ENCODE measurements at places on chromosomes 1 and 21.

DNA sequence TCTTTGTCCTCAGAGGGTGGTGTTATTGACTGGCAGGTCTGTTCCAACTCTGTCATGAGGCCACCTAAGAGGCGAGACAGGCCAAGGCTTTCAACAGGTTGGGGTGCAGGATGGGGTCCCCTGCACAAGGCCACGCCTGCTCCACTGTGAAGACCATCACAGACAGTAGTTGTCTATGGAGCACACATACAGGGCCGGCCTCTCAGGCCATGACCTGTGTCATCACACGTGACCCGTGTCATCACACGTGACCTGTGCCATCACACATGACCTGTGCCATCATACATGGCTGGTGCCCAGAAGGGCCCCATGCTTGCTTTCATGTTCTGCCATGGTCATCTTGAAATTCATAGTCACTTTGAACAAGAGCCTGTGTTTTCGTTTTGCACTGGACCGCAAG, 91.9 kb downstream of the ARHGEF10L start:
- no peak for ATAC-seq

DNA sequence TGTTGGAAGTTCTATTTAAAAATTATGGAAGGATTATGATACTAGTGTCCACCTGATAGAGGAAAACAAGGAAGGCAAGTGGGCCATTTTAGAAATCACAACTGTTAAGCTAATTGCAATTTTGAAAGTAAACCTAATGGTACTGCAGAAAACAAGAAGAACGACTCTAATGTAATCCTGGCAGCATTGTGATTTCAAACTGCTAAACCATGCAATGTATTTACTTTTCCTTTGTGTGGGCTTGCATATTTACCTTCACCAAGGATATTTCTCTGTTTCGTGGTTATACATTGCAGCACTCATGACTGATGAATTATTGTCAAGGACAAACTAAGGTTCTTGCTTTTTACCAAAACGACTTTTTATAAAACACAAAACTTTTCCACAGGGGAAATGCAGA, 88.1 kb downstream of the TM2D1 start:
- no peak for ATAC-seq

GRCh38 chr1:202711949-202712635, 1.8 kb upstream of the SYT2 start:
- ATAC-seq: no peak

DNA sequence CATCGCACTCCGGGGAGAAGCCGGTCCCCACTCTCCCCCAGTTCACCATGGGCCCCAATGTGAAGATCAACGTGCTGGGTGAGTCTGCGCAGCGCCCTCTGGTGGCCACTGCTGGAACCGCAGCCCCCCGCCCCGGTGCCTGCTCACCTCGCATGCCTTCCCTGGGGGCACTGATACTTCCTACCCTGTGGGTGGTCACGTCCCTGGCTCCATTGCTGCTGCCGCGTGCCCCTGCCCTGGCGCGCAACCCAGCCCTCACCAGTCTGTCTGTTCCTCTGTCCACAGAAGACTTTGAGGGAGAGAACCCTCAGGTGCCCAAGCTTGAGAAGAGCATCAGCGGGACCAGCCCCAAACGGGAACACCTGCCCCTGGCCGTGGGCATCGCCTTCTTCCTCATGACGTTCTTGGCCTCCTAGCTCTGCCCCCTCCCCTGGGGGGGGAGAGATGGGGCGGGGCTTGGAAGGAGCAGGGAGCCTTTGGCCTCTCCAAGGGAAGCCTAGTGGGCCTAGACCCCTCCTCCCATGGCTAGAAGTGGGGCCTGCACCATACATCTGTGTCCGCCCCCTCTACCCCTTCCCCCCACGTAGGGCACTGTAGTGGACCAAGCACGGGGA, 7.6 kb downstream of the EFNA3 start:
- ATAC-seq: peak; percentile 13

DNA sequence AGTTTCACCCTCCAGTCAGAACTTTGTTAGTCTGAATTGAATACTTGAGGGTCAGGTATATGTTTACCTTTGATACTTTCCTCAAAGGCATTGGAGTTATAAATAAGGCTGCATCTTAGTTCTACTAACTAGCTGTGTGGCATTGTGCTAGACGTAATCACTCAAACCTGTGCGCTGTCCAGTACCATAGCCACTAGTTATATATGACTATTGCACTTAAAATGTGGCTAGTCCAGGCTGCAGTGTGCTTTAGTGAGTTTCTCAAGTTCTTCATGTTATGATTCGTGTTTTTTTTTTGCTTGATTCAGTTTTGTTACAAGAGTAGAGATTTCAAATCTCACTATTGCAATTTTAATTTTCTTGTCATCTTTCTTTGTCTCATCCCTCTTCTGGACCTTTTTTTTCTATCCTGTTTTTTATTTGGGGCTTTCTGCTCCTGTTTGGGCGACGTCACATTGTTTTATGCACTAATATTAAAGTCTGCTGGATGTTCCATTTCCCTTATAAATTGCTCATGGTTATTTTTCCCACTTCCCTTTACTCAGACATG, 5.7 kb downstream of the MAN1A2 start:
- ATAC-seq: no peak

- ATAC-seq: no peak
Observed at GRCh38 chr1:245807306-245807705, 652.5 kb downstream of the KIF26B start.

- ATAC-seq: no peak
Observed at GRCh38 chr1:62389531-62389930, 47.3 kb upstream of the USP1 start.

- peak; percentile 75 for ATAC-seq
Observed at GRCh38 chr1:93061895-93062792, 16.9 kb upstream of the MTF2 start.

DNA sequence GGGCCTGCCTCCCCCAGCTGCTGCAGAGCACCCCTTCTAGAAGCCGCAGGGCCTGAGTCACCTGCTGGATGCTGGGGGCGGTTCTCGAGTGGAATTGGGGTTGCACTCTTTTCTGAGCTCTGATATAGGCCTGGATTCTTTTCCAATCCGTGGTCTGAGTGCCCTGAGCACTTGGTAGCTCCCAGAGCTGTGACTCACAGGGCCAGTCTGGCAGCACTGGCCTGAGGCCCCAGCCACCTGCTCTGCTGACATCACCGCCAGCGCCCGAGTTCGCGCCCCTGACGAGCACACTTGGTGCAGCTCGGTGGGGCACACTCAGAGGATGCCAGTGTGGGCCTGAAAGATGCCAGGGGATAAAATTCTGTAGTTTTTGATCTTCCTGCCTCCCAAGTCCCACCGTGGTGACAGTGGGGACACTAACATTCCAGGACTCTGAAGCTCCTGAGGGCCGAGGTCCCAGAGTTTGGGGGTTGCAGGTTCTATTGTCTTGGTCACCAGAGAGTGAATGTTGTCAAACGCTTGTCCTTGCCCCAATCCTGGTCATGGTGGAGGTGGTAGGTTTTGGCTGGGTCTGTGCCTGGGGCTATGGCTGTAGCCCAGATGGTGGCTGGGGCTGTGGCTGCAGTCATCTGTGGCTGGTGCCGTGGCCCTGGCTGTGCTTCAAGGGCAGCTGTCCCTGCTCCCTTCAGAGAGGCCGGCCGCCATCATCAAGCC, 74.6 kb downstream of the OBSCN start:
- ATAC-seq: no peak

GRCh38 chr1:230120289-230120920, 53.4 kb downstream of the GALNT2 start:
- ATAC-seq: no peak

GRCh38 chr1:158186180-158186579, 5.5 kb downstream of the CD1D start:
- no peak for ATAC-seq

DNA sequence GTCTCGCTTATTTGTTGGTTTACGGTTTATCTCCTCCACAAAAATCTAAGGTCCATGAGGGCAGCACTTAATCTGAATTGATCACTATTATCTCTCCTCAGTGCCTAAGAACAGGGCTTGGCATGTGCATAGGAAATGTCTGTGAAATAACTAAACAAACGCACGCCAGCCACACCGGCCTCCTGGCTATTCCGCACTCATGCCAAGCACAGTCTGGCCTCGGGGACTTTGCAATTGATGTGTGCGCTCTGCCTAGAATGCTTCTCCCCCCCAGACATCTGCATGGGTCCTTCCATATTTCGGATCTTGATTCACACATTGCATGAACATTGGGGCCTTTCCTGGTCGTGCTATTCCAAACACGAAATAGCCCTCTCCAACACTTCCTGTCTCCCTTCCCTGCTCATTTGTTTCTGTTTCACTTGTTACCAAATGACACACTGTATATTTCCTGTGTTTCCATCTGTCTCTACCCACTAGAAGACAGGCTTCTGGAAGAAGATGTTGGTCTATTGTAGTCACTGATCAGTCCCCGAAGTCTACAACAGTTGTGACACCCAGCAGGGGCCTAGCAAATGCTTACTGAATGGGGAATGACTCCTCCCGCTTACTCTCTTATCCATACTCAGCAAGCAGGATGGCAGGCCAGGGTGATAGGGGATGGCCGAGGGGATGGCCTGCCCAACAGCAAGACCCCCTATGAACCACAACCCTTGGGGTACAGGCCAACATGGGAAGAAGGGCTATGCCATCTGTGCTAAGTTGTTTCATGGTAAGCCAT, 93.9 kb downstream of the GLIS1 start:
- no peak for ATAC-seq

GRCh38 chr1:78297836-78298235, 192.9 kb upstream of the PTGFR start:
- no peak for ATAC-seq

DNA sequence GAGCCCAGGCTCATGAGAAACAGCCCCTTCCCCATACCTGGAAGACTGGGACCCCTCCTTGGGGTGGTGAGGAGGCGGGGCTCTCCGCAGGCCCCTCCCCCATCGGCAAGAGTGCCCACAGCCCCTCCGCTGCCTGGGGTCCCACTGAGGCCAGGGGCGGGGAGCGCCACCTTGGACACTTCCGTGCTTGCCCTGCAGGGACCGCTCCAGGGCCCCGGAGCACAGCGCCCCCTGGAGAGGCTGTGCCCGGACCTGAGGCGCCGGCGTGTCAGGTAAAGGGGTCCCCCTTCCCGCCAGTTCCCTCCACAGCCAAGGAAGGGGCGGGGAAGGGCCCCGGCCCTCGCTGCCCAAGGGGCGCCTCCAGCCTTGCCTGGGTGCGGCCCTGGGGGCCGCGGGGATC, 21.5 kb downstream of the INAVA start:
- ATAC-seq: no peak

DNA sequence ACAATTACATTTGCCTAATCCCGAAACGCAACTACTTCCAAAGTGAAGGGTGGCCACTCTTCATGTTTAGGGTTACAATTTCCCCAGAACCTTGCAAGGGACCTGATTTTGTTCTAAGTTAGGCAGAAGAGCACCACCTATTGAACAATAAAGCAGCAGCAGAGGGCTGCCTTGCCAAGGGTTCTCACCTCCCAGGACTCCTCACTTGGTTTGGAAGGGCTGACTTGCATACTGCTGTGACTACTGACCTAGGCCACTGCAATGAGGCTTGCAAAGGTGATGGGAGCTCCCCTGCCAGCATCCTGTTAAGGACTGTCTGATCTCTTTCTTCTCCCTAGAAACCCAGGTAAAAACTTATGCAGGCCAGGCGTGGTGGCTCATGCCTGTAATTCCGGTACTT, 14.2 kb downstream of the MTOR start:
- no peak for ATAC-seq

- no peak for ATAC-seq
Observed at GRCh38 chr1:32380057-32380456, 14.2 kb downstream of the BSDC1 start.

GRCh38 chr1:175192630-175193526, at the start of gene KIAA0040:
Gene KIAA0040 (minus strand): TSS chr1:175192776. CDS start chr1:175161013, 31,763 bp downstream.
- peak; percentile 67 for ATAC-seq

DNA sequence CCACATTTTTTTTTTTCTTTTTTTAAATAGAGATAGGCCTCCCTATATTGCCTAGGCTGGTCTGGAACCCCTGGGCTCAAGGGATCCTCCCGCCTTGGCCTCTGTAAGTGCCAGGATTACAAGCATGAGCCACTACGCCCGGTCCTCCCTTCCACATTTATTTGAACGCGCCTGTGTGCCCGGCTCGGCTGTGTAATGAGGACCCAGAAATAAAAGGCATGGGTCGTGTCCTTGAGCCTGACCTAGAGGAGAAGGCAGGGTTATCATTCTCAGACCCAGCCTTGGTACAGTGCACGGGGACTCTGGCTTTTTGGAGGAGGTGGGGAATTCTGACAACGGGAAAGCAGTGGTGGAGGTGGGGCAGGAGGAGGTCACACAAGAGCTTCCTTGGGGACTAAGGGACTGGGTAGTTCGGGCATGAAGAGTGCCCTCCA, 841 bp downstream of the CENPF start:
- no peak for ATAC-seq

DNA sequence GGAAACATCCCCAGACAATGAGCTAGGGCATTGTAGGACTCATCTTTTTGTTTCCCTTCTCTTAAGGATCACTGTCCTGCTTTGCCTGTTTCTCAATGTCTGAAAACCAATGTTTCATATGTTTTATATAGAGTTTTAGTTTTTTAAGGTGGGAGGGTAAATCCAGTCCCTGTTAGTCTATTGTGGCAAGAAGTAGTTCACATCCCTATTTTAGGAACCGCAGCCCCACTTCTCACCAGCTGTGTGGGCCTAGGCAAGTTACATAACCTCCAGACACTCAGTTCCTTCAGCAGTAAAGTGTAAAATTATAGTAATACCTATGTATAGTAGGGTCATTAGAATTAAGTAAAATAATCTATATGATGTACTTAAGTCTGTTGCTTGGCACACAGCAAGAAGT, 105.8 kb upstream of the WLS start:
- no peak for ATAC-seq

DNA sequence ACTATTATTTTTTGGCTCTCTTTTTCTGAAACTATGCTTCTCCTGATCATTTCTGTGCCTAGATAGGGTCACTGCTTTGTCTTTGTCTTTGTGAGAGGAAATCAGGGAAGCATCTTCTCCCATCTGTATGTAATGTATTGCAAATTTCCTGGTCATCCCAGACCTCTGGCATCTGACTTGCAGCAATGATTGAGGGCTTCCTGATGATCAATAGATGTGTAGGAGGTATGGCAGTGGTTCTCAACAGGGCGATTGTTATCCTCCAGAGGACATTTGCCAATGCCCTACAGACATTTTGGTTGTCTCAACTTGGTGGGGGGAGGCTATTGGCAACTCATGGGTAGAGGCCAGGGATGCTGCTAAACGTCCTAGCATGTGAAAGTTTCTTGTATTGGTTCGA, 64.7 kb downstream of the RGL1 start:
- ATAC-seq: no peak

- no peak for ATAC-seq
Observed at GRCh38 chr1:153623101-153623500, 4.2 kb downstream of the S100A13 start.

- peak; percentile 43 for ATAC-seq
Observed at GRCh38 chr1:6465461-6466005, 440 bp downstream of the TNFRSF25 start.
